ENCODE measurements at places on chromosomes 12 and 14. TPM values are rescaled to one million over a fixed set of nuclear protein-coding genes. Genes with fewer than 3 reads are reported as not detected.

DNA sequence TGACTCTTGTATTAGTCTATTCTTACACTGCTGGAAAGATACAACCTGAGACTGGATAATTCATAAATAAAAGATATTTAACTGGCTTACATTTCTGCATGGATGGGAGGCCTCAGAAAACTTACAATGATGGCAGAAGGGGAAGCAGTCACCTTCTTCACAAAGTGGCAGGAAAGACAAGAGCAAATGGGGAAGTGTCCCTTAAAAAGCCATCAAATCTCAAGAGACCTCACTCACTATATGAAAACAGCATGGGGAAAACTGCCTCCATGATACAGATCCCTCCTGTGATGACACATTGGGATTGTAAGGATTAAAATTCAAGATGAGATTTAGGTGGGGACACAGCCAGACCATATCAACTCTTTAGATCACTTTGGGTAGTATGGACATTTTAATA is 83.7 kb downstream of the TMTC3 start:
- no peak overlapping the region for H3K27ac ChIP-seq
- H3K4me1 ChIP-seq: no peaks in the 10 kb centered on the region
- no peak overlapping the region for H3K4me3 ChIP-seq
- DNase-seq: no peak

- H3K36me3 ChIP-seq: peaks cover 39% of the 10 kb centered on the region
- peaks cover 23% of the 10 kb centered on the region for H3K4me1 ChIP-seq
- no peak for DNase-seq
- peak overlapping the region; percentile 58 for H3K4me3 ChIP-seq
- peaks cover 10% of the 10 kb centered on the region for H3K27me3 ChIP-seq
- no peak overlapping the region for H3K27ac ChIP-seq
Observed at GRCh38 chr14:91300283-91300895, 55.9 kb upstream of the GPR68 start.

GRCh38 chr14:59394268-59394667 is 70.9 kb downstream of the GPR135 start:
- peaks cover 1% of the 10 kb centered on the region for H3K27me3 ChIP-seq
- no peaks in the 10 kb centered on the region for H3K36me3 ChIP-seq
- no peak overlapping the region for H3K4me3 ChIP-seq
- peaks cover 7% of the 10 kb centered on the region for H3K4me1 ChIP-seq

The OTX2 gene
- 12.0 TPM for total RNA-seq

The NKX2-1 gene
- not detected for total RNA-seq
